ENCODE measurements at places on chromosomes 5 and 9.

- no peak for DNase-seq
Observed at GRCh38 chr5:5799826-5800225, 377.3 kb downstream of the ICE1 start.

GRCh38 chr5:174311531-174312269 lies 266.2 kb downstream of the NSG2 start:
- DNase-seq = peak; percentile 26

- DNase-seq = no peak
Observed at GRCh38 chr5:153088538-153088937, 401.9 kb upstream of the GRIA1 start.

DNA sequence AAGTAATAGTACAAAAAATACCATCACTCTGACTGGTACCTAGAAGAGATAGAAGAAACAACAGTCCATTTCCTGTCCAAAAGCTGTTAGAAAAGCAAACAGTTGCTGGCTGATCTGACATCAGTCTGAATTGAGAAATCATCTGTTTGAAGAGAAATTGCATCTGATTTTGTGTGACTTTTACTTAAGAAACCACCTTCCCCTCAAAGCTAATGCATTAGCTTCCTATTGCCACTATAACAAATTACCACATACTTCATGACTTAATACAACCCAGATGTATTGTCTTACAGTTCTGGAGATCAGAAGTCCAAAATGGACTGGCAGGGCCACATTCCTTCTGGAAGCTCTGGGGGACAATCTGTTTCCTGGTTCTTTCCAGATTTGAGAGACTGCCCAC lies 385.9 kb upstream of the TLE4 start:
- DNase-seq = no peak

- DNase-seq = no peak
Observed at GRCh38 chr9:137449931-137450538, 8.9 kb upstream of the ENTPD8 start.

GRCh38 chr9:116844621-116845020 lies 157.5 kb downstream of the TRIM32 start:
- no peak for DNase-seq

GRCh38 chr9:77498891-77499290 lies 149.2 kb downstream of the GNA14 start:
- DNase-seq = no peak

DNA sequence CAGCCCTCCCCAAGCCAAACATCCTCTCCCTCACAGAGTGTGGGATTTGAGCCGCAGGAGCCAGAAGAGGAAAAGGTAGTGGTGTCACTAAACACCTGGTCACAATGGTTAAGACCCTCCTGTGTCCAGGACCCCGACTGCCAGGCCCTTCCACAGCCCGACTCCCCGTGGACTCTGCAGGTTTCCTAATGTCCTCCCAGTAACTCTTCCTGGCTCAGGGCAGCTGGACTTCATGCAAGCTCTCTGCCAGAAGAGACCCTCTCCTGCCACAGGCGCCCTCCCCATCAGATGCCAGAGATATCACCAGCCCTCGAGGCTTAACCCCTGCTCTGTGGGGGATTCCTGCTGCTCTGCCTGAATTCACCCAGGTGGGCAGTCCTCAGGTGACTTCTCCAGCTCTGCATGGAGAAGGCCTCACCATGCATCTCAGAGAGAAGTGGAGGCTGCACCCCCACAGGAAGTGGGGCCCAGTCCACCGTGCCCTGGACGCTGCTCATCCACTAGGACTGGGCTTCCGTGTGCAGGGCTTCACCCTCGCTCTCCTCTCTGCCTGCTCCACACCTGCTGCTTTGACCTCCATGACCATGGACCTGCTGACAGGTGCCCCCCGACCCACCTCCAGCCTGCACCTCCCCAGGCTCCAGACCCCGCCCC lies 111.2 kb downstream of the ADAMTS2 start:
- no peak for DNase-seq

GRCh38 chr5:32916648-32917047 lies 205.5 kb downstream of the NPR3 start:
- DNase-seq = no peak

- DNase-seq = no peak
Observed at GRCh38 chr5:144087576-144087975, 82.9 kb downstream of the YIPF5 start.

DNA sequence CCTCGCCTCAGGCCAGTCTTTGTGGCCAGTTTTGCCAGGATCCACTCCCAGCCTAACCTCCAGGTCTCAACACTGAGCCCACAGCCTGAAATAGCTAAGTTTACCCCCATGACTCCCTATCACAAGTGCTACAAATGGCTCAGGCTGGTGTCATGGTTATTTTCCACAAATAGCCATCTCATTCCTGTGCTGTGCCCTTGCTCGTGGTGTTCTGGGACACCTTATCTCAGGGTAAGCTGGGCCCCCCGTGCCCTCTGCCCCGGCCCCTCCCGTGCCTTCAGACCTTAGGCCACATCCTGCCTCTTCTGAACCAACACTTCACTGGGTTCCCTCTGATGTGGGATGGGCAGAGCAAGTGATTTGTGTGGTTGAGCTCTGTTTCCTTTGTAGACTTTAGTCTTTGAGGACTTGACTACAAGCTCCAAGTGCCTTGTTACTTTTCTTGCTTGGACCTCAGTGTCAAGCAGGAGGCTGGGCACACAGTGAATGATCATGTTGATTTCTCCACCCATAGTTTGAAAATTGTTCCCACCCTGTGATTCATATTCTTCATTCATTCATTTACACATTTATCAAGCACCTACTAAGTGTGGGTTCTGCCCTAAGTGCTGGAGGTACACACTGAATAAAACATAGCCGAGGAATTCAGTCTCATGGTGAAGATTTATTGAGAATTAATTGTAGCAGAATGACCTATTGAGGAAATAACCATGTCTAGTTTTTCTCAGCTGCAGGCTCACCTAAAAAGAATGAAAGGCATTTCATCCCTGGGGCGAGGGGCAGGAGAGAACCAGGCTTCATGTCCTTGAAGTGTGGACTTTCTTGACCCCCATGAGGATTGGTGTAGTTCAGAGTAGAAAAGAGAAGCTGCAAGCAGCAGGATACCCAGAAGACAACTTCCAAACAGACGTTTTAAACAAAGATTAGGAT lies 84.5 kb upstream of the CTNNA1 start:
- DNase-seq = no peak

DNA sequence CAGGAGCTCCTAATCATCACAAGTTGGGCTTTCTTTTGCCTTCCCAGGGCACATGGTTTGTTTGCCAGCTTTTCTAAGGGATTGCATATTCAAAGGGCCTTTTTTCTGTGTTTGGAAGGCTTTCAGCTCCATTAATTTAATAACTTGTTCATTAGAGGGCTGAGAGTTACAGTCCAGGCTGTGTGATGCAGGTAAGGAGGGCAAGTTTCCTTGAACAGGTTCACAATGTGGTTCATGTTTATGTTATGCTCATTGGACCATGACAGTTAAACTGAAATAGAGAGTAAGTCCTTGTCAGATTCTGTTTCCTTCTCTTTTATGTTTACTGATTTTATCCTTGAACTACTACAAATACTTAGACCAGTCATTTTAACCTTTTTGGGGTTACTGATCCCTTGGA lies 174.4 kb downstream of the MARCHF11 start:
- DNase-seq = no peak

- no peak for DNase-seq
Observed at GRCh38 chr5:110177729-110178128, 488.0 kb downstream of the MAN2A1 start.

- DNase-seq = no peak
Observed at GRCh38 chr9:35661756-35662350, 3.1 kb downstream of the ARHGEF39 start.

DNA sequence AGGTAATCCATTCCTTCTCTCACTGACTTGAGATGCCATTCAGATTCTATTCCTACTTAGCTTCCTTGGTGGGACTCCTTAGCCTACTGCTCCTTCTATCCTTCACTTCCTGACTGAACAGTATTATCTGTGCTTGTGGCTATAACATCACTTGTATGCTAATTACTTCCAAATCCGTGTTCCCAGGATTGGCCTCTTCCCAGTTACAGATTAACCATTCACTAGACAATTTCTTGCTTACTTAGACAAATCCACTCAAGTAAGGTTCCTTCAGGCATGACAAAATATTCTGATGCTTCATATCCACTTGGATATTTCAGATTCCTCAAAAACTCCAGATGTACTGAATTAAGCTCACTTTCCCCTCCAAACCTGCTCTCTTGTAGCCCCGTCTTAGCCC lies 18.3 kb downstream of the LIFR start:
- no peak for DNase-seq

DNA sequence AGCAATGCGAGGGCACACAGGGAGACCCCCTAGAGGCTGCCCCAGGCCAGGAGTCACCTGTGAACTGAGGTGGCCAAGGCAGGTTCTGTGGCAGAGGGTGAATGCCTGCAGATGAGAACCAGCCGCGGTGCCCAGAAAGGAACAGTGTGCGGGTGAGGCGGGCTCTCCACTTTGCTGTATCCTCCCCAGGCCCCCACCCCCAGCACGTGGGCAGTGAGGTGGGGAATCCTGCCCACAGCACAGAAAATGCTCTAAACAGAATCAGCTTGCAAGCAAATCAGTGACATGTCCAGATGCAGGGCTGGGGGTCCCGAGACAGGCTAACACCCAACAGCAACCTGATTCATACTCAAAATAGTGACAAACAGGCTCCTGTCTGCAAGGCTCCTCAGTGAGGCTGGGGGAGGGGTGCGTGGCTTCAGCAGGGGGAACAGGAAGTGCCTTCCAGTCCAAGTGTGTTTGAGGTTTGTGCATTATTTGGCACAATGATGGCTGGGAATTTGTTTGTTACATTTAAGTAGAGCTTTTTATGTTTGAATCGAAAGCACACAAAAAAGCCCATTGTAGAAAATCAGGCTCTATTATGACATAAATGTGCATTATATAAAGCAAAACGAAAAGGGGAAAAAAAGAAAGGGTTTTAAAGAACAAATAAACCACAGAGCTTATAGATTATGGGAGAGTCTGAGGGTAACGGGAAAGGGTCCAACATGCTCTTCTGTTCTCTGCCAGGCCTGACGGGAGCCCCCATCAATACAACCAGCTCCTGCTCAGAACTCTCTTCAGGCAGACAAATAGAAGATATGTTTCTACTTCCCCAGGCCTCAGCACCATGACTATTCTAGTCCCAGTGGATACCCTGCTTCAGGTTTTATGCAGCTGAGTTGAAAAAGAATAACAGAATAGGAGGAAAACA lies 201.3 kb downstream of the HSD17B3 start:
- DNase-seq = no peak

DNA sequence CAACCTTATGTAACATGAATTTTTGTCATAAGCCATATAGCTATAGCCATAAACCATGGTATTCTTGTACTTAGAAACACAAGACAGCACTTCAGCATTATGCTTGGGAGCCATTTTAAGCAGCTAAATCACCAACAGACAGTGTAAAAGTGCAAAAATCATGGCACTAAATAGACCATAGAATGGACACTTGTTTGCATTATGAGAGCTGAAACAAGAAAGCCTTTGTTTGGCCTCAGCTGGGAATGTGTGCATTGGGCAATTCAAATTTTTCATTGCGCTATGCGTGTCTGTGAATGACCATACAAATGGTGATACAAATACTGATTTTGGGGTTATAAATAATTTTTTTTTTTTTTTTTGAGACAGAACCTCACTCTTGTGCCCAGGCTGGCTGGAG lies 23.7 kb downstream of the KDM4C start:
- no peak for DNase-seq

DNA sequence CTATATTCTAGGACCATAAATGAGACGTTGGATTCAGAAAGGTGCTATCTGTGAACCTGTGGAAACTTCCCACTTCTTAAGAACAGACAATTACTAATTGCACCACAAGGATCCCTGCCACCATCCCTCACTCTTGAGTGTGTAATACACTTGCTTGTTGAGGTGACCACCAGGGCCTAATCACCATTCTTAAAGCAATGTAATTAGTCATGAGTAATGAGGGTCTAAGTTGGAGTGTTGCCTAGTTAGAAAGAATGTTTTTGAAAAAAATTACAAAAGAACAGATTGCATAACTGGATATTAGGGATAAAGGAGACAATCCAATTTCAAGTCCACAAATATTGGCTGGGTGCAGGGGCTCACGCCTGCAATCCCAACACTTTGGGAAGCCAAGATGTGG lies 56.9 kb upstream of the TRIO start:
- DNase-seq = no peak

- no peak for DNase-seq
Observed at GRCh38 chr5:161863259-161863658, 15.3 kb downstream of the GABRA1 start.

DNA sequence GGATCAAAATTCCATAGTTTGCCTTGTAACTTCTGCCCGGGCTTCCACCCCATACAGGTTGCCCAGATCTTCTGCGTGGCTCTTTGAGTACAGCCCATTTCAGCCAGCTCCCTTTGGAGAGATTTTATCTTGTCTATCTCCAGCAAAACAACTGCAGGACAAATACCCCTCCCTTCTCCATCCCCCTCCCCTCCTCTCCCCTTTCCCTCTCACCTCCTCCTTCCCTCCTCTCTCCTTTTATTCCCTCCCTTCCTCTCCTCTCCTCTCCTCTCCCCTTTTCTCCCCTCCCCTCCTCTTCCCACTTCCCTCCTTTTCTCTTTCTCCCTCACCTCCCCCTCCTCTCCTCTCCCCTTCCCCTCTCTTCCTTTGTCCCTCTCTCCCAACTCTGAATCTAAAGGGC lies 58.2 kb downstream of the COL15A1 start:
- no peak for DNase-seq

DNA sequence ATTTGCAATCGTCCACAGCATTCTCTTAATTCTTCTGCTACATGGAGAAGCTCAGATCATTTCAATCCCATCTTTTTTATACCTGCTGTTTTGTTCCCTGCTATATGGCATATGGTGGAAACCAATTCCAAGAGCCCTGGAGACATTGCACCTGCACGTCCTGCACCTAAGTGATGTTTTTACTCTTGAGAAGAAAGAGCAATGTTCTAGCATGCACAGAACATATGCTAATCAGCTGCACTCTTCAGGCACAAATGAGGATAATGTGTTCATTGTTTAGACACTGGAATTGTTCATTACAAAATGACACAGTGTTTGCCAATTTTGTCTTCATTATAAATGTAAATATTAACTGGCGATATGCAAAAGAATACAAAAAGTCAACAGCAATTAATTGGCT lies 935.8 kb downstream of the TLE4 start:
- DNase-seq = no peak

DNA sequence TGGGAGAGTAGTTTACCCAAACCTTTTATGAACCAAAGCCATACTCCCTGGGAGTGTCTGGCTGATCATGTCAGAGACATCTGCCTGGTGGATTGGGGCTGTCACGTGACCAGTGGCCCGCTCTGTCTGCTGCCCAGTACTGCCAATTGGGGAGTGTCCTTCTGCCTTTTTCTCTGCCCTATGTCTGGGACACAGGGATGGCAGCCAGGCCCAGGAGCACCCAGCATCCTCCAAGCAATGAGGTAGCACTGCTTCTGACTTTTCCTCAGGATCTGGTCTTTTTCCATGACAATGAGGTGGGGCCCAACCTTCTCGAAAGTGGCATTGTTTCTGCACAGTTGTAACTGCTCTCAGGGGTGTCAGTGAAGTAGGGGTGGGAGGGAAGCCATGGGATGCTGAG lies 21.8 kb downstream of the DAPK1 start:
- no peak for DNase-seq

GRCh38 chr9:77616191-77616590 lies 31.9 kb downstream of the GNA14 start:
- DNase-seq = no peak
